NCI-H774 (cell line): ENCODE measurements at places on chromosomes 13 and 19.

- DNase-seq: no peak
These were observed 16.0 kb upstream of the OLFM2 start for GRCh38 chr19:9952276-9952675.

DNA sequence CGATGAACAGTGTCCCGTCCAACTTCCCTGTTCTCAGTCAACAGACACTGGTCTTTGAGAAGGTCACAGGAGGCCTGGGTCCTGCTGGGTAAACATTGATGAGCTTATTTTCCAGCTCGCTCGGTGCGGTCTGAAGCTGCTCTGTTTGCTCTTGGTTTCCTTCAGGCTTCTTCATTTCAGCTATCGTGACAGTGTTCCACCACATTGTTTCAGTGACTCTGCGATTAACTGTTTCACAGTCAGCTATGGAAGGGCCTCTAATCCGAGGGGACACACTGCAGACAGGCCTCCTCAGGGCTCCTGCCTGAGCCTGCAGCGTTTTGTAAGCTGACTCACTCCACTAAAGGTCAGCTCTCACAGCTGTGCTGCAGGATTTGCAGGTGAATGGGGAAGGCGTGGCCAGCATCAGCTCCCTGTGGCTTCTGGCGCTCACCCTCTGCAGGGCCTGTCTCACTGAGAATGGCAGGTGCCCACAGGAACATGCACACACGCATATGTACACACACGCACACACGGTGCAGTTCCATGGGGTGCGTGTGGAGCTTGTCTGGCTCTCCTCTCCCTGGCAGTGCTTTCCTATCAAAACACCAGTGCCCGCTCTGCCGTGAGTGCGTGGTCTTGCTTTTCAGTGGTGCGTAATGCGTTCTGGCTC, 62.9 kb upstream of the MCF2L start:
- peak; percentile 96 for DNase-seq

GRCh38 chr19:48196321-48196763, 25.9 kb downstream of the ZSWIM9 start:
- DNase-seq: no peak

DNA sequence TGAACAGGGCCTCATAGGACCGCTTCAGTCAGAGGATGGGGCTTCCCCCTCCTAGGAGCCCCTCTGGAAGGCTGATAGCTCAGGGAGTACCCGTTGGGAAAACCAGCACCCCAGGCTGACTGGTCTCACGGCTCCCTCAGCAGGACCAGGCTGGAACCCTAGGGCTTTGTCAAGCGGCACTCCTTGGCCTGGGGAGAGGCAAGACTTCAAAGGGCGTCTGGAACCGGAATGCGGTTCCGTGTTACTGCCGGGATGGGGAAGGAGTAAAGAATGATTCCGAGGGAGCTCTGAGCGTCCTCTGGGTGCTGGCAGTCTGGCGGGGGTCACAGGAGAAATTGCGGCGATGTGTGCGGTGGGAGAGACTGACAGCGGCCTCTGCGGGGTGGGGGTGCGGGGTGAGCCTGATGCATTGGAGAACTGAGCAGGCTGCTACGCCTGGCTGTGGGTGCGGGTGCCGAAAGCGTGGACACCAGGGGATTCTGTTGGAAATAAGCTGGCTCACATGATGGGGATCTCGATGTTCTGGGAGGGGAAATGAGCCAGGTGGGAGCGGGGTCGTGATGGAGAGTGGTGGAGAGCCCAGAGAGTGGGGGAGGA, 1.9 kb downstream of the COX6B2 start:
- no peak for DNase-seq

GRCh38 chr13:50255639-50256038, 240.4 kb downstream of the KCNRG start:
- no peak for DNase-seq

GRCh38 chr19:15323496-15324235, 8.7 kb downstream of the BRD4 start:
- DNase-seq: no peak

GRCh38 chr13:43493496-43494000, 293.2 kb downstream of the ENOX1 start:
- DNase-seq: no peak

- DNase-seq: no peak
These were observed 8.4 kb downstream of the NLRP7 start for GRCh38 chr19:54938906-54939305.
